ENCODE measurements at places on chromosomes 1 and 21.

- DNase-seq = no peak
- no peak overlapping the region for H3K4me3 ChIP-seq
- H3K36me3 ChIP-seq = no peaks in the 10 kb centered on the region
- no peaks in the 10 kb centered on the region for H3K4me1 ChIP-seq
These were observed 40.5 kb upstream of the CSF3R start for GRCh38 chr1:36523230-36523495.

- H3K36me3 ChIP-seq = no peaks in the 10 kb centered on the region
- H3K27ac ChIP-seq = no peak overlapping the region
- no peak for DNase-seq
- no peaks in the 10 kb centered on the region for H3K4me1 ChIP-seq
These were observed 21.6 kb downstream of the MAP3K21 start for GRCh38 chr1:233349137-233349536.

DNA sequence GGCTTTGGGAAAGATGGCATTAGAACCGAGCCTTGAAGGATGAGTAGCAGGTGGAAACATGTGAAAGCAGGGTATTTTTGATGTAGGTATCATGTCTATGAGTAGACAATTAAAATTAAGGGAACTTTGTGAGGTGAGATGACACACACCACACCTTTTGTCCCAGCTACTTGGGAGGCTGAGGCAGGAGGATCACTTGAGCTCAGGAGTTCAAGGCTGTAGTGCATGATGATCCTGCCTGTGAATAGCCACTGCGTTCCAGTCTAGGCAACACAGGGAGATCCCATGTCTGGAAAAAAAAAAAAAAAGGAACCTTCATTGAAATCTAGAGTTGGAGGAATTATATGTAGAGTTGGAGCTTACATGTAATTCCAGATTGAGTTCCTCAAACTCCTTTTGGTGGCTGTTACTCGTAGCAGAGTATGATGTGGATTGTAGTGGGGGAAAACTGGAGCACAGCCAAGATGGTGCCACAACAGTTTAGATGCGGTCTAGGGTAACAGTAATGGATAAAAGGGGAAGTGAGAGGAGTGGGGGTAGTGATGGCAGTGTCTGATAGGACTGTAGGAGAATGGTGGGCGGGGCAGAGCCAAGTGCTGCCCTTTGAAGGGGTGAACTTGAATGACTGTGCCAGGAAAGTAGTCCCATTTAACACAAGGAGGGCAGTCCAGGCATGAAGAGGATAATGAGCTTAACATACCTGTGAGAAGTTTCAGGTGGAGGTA, 17.4 kb downstream of the AK4 start:
- H3K4me1 ChIP-seq = no peaks in the 10 kb centered on the region
- no peak overlapping the region for H3K4me3 ChIP-seq
- H3K27ac ChIP-seq = no peak overlapping the region
- H3K27me3 ChIP-seq = no peaks in the 10 kb centered on the region
- no peak for DNase-seq

DNA sequence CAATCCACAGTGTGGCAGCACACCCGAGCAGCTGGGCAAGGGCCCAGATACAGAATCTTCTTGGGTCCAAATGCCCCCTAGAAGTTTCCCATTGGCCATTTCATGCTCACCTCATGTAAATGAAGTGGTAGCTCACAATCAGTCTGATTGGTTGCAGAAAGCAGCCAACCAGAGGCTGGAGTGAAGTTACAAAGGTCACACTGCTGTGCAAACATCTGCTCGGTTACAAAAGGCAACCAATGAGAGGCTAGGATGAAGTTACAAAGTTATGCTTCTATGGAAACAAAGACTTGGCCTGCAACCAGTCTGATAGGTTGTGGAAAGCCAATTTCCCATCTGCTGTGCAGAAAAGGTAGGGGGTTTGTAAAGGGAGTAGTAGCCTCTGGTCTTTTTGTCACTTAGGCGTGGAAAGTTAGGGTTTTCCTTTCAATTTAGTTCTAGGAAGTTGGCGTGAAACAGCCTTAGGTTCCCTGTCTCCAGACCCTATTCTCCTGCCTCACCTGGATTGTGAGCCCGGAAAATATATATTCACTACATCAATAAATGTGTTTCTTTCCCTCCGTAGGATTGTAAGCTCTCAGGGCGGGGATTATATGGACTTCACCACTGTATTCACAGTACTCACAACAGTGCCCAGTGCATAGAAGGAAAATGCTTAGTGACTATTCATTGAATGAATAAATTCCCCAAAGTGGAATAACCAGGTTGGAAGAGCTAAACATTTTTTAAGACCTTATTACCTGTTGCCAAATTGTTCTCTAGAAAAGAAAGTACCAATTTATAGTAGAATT, 91.9 kb downstream of the URB2 start:
- H3K4me3 ChIP-seq = no peak overlapping the region
- no peaks in the 10 kb centered on the region for H3K36me3 ChIP-seq
- no peak for DNase-seq
- peaks cover 1% of the 10 kb centered on the region for H3K4me1 ChIP-seq
- H3K27me3 ChIP-seq = no peaks in the 10 kb centered on the region

GRCh38 chr1:79575424-79575823, 568.9 kb upstream of the ADGRL4 start:
- H3K4me1 ChIP-seq = no peaks in the 10 kb centered on the region
- no peak for DNase-seq
- no peaks in the 10 kb centered on the region for H3K27me3 ChIP-seq
- H3K4me3 ChIP-seq = no peak overlapping the region

DNA sequence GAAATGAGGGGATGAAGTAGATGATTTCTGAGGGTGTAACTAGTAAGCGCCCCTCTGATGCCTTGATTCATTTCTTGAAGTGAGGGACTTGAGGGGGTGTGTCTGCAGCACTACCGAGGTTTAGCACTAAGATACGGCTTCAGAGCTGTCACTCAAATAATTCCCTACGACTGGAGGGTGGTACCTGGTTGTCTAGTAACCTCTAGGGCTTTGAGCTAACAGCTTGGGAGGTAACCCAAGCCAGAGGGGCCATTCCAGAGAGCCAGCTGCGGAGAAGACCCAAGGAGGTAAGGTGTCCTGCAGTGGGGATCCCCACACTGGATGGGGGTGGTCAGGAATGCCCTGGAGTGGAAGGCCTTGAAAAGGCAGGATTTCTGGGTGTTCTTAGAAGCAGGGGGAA, at the start of gene TTC24:
TTC24 (plus strand) TSS at position 252 of the 400 bp plus-strand sequence. CDS start 1,642 bp downstream, outside the sequence.
- H3K27ac ChIP-seq = no peak within 1 kb of the TSS
- H3K27me3 ChIP-seq = no peaks in the 10 kb centered on the region
- H3K4me3 ChIP-seq = no peak within 1 kb of the TSS
- no peaks in the 10 kb centered on the region for H3K36me3 ChIP-seq
- peaks cover 3% of the 10 kb centered on the region for H3K4me1 ChIP-seq
- DNase-seq = no peak

DNA sequence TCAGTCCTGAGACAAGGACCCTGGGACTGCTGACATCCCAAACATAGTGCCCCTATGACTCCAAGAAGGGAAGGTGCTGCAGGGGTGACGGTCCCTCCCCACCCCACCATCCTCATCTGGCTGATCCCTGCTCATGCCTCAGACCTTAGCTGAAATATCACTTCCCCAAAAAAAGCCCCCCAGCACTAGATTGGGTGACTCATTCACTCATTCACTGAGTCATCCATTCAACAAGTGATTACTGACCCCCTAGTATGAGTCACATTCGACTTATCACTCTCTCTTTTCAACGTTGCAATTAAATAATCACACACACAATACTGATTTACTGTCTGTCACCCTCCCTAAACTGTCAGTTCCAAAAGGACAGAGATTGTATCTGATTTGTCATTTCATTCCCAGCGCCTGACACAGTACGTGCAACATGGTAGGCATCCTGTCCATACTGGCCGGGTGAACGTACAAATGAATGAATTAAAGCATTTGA, 48.6 kb downstream of the HIVEP3 start:
- H3K27me3 ChIP-seq = no peaks in the 10 kb centered on the region
- H3K4me3 ChIP-seq = no peak overlapping the region
- no peaks in the 10 kb centered on the region for H3K36me3 ChIP-seq
- H3K27ac ChIP-seq = no peak overlapping the region
- peaks cover 14% of the 10 kb centered on the region for H3K4me1 ChIP-seq
- DNase-seq = no peak
